Stimulated activated CD8-positive, alpha-beta memory T cell treated with anti-CD3 and anti-CD28 coated beads, Interleukin-7, amount 100 ng/mL, for 1 hour (primary cell): ENCODE measurements at places on chromosomes 6 and 20.

DNA sequence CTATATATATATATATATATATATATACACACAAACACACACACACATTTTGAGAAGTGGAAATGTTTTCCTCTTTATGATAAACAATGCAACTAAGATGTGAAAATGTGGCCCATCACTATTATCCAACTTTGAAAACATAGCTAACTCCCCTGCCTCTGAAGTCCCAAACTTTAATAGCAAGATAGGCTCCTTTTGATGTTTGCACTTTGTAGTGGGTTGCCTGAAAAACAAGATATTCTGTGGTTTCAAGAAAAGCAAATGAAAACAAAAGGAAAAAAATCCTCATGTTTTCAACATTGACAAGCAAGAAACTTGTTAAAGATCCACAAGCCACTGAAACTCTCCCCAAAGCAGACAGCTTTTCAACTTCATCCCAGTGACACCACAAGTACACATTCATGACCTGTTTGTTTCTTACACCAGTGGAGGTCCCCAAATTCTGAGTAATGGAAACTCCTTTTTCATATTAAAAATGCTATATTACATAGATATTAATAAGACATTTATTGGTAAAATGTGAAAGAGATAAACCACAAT is 90.0 kb downstream of the IPCEF1 start:
- DNase-seq, result no peak

DNA sequence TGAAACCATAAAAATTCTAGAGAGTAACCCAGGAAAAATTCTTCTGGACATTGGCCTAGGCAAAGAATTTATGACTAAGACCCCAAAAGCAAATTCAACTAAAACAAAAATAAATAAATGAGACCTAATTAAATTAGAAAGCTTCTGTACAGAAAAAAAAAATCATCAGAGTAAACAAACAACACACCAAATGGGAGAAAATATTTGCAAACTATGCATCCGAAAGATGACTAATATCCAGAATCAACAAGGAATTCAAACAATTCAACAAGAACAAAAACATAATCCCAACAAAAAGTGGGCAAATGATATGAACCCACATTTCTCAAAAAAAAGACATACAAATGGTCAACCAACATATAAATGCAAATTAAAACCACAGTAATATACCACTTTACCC is 242.6 kb upstream of the CDYL start:
- DNase-seq, result no peak

- DNase-seq, result no peak
Observed at GRCh38 chr20:5416086-5416485, 99.3 kb upstream of the PROKR2 start.

DNA sequence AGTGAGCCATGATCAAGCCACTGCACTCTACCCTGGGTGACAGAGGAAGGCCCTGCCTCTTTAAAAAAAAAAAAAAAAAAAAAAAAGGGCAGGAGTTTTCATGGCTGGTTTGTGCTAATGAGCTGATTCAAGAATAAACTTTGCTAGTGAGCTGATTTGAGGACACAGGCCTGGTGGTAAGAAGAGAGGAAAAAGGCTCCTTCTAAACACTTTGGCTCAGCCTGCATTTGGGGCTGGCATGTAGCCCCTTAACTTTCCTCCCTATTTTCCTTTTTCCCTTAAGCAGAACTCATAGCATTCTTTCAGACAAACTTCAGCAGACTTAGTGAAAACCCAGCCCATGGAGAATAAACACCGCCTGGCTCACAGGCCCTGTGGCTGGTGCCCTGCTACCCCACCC is 432.7 kb downstream of the PTPRT start:
- DNase-seq, result no peak

- DNase-seq, result no peak
Observed at GRCh38 chr20:56689318-56689717, 60.2 kb downstream of the TFAP2C start.

- no peak for DNase-seq
Observed at GRCh38 chr20:61810738-61811135, 254.9 kb downstream of the TAF4 start.

DNA sequence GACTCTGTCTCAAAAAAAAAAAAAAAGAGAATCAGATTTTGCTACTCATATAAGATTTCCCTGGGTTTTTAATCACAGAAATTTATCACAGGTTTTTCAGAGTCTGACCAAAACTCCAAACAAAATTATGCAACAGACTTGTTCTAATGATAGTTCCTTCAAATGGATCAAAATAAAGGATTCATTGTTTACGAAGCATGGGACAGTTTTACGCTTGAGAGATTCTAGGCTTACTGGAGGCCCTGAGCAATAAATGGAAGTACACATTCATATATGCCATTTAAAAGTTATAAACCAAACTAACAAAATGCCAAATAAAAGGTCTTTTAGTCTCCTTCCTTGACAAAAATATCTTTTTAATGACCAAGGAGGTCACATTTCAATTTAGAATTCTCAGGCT is 245.1 kb upstream of the KCNQ5 start:
- no peak for DNase-seq

GRCh38 chr6:73078333-73078862 is 146.9 kb downstream of the KHDC1L start:
- no peak for DNase-seq

GRCh38 chr6:158044525-158044888 is 62.8 kb downstream of the SYNJ2 start:
- DNase-seq, result no peak

GRCh38 chr6:165676435-165677068 is 13.5 kb upstream of the PDE10A start:
- DNase-seq, result no peak
